ENCODE measurements at places on chromosomes 16 and 17. TPM values are rescaled to one million over a fixed set of nuclear protein-coding genes. Genes with fewer than 3 reads are reported as not detected.

GRCh38 chr16:77647726-77648125 is 74.6 kb upstream of the NUDT7 start:
- no peak for DNase-seq

DNA sequence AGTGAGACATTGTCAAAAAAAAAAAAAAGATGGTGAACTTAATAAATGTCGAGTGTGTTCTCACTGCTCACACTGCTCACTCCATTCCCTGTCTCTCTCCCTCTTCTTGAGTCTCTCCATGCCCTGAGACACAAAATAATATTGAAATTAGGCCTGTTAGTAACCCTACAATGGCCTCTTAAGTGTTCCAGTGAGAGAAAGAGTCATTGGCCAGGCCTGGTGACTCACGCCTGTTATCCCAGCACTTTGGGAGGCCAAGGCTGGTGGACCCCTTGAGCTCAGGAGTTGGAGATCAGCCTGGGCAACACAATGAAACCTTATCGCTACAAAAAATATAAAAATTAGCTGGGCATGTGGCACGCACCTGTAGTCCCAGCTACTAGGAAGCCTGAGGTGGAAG is 16.2 kb upstream of the CSF3 start:
- DNase-seq: no peak

Gene KRT23
- 0.59 TPM for total RNA-seq

DNA sequence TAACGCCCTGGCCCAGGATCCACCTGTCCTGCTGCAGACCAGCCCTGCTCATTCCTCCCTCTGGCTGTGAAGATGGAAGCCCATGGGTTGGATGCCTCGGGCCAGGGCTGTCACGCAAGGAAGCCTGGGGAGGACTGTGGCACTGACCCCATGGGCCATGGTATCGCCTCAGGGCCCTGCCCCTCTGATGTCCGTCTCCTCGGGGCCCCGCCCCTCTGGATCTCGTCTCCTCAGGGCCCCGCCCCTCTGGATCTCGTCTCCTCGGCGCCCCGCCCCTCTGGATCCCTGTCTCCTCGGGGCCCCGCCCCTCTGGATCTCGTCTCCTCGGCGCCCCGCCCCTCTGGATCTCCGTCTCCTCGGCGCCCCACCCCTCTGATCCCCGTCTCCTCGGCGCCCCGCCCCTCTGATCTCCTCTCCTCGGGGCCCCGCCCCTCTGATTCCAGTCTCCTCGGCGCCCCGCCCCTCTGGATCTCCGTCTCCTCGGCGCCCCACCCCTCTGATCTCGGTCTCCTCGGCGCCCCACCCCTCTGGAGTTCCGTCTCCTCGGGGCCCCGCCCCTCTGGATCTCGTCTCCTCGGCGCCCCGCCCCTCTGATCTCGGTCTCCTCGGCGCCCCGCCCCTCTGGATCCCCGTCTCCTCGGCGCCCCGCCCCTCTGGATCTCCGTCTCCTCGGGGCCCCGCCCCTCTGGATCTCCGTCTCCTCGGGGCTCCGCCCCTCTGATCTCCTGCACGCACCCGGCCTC is 24.0 kb downstream of the METRNL start:
- no peak for DNase-seq

- peak; percentile 41 for DNase-seq
These were observed 13.2 kb upstream of the CLEC18C start for GRCh38 chr16:70160388-70160787.

DNA sequence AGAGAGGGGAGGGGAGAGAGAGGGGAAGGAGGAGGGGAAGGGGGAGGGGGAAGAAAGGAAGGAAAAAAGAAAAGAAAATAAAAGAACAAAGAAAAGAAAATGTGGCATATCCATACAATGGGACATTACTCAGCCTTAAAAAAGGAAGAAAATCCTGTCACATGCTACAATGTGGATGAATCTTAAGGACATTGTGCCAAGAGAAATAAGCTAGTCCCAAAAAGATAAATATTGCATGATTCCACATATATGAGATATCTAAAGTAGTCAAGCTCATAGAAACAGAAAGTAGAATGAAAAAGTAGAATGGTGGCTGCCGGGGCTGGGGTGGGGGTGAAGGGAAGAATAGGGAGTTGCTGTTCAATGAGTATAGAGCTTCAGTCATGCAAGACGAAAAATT is 40.4 kb downstream of the CNGB1 start:
- no peak for DNase-seq

DNA sequence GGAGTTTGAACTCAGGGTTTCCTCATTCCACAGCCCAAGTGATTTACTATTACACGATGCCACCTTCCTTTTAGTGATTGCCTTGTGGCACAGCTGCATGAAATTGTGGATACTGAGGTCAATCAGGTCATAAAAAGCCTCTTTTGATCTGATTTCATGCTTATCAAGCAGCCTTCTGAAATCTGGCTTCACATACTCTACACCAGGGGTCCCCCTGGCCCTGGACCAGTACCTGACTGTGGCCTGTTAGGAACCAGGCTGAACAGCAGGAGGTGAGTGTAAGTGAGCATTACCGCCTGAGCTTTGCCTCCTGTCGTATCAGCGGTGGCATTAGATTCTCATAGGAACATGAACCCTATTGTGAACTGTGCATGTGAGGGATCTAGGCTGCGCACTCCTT is 13.8 kb downstream of the SLFN5 start:
- no peak for DNase-seq

Gene KRTAP4-9
- not detected for total RNA-seq

DNA sequence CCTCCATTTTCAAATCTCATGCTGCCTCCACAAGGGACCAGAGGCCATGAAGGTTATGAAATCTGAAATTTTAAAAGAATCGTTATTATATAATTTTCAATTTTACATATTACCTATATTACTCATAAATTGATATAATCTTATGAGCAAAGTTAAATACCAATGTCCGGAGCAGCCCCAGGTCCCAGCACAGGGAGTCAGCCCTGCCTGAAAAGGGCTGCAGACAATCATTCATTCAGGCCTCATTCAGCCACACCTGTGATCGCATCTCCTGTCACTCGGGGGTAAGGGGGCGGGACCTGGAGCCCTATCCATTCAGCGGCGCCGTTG is 172.5 kb downstream of the AHSP start:
- DNase-seq: peak; percentile 89

DNA sequence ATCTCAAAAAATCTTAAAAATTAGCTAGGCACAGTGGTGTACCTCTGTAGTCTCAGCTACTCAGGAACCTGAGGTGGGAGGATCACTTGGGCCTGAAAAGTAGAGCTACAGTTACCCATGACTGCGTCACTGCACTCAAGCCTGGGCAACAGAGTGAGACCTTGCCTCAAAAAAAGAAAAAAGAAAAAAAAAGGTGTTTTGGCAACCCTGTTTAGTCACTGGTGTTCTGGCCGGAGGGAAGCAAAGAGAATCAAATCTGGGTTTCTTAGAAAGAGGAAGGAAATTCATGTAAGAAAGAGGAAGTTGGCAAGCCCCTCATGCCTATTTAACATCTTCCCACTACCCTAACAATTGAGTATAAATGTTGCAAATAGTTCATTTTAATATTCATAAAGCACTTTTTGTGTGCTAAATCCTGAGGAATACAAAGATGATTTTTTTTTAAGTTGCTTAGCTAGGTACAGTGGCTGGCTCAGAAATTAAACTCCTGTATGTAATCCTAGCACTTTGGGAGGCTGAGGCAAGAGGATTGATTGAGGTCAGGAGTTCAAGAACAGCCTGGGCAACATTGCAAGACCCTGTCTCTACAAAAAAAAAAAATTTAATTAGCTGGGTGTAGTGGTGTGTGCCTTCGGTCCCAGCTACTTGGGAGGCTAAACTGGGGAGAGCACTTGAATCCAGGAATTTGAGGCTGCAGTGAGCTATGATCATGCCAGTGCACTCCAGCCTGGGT is 6.5 kb upstream of the USP32 start:
- DNase-seq: no peak
